Brain (organoid and tissue), 16 donors: ENCODE measurements at places on chromosomes 6 and 20.

DNA sequence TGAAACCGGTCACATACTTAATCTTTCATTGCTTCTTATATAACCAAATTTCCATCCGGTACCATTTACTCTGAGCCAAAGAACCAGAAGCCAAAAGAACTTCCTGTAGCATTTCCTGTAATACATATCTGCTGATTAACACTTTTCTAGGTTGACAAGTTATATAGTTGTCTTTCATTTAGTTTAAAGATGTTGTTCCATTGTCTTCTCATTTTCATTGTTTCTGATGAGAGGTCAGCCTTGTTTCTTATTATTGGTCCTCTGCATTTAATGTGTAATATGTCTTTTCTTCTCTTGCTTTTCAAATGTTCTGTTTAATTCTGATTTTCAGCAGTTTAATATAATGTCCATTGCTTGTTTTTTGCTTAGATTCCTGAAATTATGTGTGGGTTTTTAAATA, 214.5 kb upstream of the CCN2 start:
- no peak for DNase-seq

DNA sequence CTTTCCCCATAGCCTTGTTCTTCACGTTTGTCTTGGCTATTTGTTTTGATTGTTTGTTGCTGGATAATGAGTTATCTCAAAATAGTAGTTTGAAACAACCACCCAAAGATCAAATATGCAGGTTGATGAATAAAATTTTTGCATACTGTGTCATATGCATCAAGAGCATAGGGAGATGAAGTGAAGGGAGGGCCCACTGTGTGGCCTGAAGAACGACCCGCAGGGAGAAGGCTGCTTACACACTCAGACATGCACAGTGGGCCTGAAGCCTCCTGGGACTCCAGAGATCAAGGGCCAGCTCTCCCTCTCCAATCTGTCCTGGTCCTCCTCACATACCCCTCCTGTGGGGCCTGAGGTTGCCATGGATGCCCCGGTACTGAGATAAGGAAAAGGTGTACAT, 16.2 kb upstream of the TREM2 start:
- DNase-seq, result no peak

DNA sequence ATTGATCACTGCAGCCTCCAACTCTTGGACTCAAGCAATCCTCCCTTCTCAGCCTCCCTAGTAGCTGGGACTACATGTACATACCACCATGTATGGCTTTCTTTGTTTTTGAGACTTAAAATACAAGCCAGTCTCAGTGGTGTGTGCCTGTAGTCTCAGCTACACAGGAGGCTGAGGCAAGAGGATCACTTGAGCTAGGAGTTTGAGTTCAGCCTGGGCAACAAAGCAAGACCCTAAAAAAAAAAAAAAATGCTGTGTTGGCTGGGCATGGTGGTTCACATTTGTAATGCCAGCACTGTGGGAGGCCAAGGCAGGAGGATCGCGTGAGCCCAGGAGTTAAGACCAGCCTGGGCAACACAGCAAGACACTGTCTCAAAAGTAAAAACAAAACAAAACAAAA, 51.7 kb downstream of the UBR2 start:
- DNase-seq, result no peak

DNA sequence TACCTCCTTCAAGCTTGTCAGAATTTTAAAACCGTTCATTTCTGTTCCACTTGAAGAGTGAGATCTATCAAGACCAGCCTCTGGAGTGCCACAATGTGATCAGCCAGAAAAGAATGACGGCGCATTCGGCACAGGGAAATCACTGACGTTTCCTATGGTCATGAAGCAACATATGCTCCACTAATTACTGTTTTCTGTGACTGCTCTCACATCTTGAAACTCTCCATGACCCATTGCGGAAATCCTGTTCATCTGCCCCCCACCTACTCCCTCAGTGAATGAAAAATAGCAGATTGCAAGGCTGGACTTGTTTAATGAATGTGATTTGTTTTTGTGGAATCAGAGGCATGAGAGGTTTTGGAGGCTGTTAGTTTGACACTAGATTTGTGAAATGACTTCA, 53.2 kb downstream of the SAMD5 start:
- DNase-seq, result peak; percentile 61

DNA sequence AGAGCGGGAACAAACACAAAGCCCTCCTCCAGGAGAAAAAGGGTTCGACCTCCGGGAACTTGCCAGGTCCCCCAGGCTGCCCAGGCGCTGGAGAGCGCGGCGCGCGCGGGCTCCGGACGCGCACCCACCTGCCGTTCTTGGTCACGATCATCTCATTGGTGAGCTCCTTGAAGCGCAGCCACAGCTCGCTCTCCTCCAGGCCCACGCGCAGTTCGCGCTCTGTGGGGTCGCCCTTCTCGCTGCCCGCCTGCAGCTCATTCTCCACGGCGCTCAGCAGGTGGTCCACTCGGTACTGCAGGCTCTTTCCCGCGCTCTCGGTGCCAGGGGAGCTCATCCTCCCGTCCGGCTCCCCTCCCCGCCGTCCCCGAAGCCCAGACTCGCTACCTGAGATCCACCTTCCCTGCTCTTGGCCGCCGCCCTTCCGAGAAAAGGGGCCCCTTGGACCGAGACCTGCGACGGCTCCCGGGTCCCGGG, 356 bp downstream of the TBXT start:
- DNase-seq, result no peak

- no peak for DNase-seq
These were observed 1.3 kb downstream of the NOTCH4 start for GRCh38 chr6:32222333-32223230.

GRCh38 chr6:72049376-72049775, 163.0 kb downstream of the RIMS1 start:
- DNase-seq, result no peak

DNA sequence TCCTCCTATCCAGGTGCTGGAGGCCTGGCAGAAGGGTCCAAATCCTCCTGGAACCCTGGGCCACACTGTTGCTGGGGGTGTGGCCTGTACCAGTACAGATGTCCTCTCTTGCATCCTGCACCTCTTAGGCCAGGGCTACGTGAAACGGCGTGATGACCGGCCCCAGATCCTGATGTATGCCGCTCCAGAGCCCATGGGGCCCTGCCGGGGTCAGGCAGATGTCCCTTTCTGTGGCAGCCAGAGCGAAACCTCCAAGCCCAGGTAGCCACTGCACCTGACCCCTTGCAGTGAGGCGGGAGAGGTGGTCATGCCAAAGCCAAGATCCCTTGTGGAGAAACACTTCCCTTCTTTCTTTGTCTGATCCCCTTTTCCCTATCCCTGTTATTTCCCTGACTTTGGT, 14.2 kb downstream of the DNPH1 start:
- DNase-seq, result no peak

DNA sequence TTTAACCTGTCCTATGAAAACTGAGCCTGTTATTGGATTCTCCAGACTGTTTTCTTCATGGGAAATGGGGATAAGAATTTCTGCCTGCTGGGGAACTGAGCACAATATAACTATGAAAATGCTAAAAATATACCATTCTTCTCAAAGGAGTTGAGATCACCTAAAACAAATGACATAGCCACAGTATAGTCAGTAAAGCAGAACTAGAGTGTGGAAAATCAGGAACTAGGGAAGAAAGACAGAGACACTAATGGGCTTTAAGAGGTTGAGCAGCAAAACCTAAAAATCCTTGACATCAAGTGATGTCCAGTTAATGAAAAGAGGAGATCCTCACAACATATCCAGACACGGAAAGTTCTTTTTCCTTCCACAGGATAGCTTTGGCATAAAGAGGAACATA, 215.7 kb upstream of the CST7 start:
- DNase-seq, result no peak

- no peak for DNase-seq
These were observed 37.9 kb downstream of the PLCG1 start for GRCh38 chr20:41175201-41175651.

GRCh38 chr6:168050881-168051586, 28.0 kb downstream of the FRMD1 start:
- no peak for DNase-seq

DNA sequence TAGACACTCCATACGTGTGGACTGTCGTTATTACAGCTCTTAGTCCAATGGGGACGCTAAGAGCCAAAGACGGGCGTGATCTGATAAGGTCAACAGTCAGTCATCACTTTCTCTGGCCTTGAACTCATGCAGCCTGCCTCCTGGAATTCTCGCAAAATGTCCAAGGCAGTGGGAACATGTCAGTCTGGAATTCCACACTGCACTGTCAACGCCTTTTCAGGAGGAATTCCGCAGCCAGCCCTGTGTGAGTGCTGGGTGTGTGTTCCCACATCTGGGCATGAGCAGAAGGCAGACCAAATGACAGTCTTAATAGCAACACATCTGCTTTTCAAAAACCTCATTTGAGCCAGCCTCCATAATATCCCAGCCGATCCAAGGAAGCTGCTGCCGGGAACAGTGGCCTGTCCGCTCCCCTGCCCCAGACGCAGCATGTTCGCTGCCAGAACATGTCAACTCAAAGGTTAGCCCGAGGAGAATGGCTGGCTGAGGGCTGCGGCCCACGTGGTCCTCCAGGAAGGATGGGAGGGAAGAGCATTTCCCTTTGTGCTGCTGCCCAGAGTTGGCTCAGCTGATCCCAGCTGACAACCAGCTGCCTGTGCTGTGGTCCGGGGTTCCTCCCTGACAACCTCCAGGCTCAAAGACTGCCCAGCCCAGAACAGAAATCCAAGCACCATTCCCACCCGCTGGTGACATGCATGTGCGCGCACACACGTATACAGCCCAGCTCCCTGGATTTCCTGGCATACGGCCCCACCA, 103.1 kb downstream of the SULF2 start:
- DNase-seq, result peak; percentile 68

DNA sequence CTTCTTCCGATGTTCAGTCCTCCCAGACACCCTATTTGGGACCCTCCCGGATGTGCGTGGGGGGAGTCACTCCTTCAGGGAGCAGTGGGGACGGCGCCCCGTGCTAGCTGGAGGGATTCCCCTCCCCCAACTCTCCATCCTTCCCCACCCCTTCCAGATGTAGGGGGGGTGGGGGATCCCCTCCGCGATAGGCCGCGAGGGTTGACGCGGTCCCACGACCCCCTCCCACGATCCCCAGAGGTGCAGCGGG, 548 bp downstream of the GNL1 start:
- DNase-seq, result no peak

- DNase-seq, result no peak
These were observed 1.4 kb upstream of the BTN3A1 start for GRCh38 chr6:26400626-26401025.

- DNase-seq, result no peak
These were observed 151.0 kb downstream of the SCML4 start for GRCh38 chr6:107673076-107673494.

DNA sequence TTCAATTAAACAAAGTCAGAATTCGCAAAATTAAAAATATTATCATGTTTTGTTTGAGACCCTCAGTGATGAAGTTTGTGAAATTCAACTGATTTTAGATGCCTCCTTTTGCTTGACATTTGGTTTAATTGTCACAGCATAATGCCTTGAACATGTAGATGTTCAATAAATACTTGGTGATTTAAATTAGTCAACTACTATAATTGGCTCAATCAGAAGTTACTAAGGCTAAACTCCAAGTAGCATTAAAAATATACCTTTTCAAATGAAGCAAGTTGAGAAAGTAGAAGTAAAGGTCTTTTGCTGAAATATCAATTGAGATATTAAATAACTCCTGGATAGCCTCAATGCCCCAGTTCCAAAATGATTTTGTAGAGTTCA, 145.8 kb upstream of the AKIRIN2 start:
- DNase-seq, result no peak

DNA sequence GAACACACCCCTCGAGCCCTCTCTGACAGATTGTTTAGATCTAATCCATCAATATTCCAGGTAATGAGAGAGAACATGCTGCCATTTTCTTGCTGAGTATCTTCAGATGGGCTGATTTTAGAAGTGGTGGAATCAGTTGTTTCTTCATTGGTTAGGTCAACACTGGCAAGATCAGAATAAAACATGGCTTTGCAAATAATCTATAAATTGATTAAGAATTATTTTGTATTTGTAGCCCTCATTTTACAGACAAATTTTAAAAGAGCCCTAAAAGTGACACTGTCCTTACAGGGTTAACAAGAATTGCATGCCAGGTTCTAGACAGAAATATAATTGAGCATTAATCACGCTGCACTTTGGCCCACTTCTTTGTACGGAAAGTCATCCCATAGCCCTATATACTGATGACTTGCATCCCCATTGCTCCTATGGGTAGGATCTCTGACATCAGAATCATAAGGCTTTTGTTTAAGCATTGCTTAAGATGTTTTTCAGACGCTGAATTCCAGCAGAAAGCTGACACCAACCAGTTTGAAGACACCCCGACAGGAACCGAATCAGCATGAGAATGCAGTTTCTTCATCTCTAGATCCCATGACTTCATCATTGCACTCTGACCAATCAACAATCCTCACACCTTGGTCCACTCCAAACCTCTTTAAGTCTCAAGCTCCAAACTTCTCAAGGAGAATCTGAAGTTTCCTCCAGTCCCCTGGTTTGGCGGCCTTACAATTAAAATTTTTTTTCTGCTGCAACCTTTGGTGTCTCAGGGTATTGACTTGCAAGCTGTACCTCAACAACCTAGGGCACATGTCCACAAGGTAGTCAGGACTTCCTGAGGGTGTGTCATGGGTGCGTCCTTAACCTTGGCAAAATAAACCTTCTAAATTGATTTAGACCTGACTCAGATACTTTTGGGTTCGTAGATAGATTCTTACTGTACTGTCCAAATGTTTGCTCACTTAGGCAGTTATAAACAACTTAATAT, 7.8 kb downstream of the TDP2 start:
- DNase-seq, result no peak

DNA sequence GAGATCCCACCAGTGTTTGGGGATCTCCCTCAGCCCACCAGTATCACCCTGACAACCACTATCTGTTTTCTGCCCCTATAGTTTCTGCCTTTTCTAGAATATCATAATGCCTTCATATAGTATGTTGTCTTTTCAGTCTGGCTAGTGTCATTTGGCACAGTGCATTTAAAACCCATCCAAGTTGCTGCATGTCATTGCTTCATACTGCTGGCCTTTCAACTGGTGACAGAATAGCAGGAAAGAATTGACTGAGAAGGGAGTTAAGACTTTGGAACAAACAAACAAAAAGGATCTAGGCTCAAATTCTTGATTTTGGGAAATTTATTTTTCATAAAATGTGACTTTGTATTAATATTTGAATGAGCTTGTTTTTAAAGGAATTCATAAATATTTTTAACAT, 4.5 kb downstream of the LMBRD1 start:
- DNase-seq, result no peak

DNA sequence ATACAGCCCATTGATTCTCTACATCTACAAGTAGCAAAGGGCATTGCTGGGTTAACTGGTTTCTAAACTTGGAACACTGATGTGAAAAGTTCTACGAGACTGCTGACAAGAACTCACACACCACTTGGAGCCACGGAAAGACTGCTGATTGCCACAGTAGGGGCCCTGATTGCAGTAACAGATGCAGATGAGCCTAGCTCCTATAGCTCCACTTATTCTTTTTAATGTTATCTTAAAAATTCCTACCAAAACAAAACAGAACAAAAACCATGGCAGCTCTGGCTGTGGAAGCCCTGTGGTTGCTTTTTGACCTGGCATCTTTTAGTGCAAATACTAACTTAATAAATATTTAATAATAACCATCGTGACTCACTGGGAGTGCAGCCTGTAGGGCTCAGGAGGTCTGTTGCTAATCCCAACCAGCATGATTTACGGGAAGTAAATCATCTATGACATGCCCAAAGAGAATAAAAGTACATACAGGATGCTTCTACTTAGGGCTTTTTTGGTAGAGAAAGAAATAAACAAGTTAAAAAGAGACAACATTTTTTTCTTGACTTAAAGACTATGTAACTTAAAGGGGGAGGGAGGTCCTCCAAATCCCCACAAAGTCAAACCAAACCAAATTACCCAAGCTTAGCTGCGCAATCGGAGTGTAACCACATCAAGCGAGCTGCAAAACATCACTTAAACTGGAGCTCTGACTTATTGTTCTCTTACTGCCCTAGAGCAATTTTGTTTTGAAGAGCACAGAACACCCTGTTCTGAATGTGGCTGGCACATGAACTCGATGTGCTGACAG, 87.2 kb downstream of the FKBP5 start:
- peak; percentile 13 for DNase-seq
